Stimulated activated CD8-positive, alpha-beta memory T cell treated with anti-CD3 and anti-CD28 coated beads, Interleukin-7, amount 100 ng/mL, for 24 hours (primary cell): ENCODE measurements at places on chromosomes 6 and 20.

DNA sequence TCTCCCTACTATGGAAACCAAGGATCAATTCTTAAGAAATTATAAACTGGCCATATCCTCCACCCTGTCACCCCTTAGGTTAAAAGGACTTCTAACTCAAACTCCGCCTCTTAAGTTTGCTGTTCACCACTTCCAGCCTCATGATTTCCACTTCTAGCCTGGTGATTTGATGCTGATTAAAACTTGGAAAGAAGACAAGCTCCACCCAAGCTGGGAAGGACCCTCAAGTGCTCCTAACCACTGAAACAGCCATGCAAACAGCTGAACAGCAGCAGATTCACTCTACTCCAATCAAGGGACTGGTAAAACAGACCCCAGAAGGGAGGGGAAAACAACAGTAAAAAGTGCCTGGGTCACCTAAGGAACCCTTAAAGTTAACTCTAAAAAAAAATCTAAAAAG is 10.3 kb downstream of the LCA5 start:
- no peak for DNase-seq

- no peak for DNase-seq
Measured at GRCh38 chr6:170117111-170117972, 173.5 kb downstream of the DLL1 start.

GRCh38 chr6:26554447-26554696 is 16.2 kb downstream of the HMGN4 start:
- no peak for DNase-seq

DNA sequence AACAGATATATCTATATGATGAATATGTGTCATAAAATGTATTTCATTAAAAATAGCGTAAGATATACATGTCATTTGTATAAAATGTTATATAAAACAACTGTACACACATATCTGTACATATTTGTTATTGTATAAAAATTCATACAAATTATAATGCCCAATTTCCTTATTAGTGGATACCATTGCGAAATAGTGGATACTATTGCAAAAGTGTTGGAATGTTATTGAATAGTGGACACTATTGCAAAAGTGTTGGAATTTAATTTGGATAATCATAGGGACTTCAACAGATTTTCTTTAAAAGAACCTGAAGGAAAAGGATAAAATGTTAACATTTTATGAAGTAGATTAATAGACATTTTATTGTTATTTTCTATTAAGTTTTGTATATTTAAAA is 487.4 kb downstream of the HAO1 start:
- DNase-seq = no peak

DNA sequence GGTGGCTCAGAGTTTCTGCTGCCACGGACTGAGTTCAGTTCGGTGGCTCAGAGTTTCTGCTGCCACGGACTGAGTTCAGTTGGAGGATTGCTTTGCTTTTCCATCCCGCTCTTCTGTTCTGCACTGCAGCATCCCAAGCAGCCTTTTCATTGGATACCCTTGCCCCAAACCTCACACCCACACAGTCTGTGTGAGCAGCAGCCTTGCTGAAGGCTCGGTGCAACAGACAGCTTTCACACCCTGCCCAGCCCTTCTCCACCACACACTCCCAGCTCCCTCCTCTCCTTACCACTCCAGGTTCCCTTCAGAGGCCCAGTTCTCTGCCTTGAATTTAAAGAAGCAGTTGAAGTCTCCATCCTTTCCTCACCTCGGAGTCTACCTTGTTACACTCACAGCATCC is 52.5 kb upstream of the CHD6 start:
- DNase-seq = no peak

DNA sequence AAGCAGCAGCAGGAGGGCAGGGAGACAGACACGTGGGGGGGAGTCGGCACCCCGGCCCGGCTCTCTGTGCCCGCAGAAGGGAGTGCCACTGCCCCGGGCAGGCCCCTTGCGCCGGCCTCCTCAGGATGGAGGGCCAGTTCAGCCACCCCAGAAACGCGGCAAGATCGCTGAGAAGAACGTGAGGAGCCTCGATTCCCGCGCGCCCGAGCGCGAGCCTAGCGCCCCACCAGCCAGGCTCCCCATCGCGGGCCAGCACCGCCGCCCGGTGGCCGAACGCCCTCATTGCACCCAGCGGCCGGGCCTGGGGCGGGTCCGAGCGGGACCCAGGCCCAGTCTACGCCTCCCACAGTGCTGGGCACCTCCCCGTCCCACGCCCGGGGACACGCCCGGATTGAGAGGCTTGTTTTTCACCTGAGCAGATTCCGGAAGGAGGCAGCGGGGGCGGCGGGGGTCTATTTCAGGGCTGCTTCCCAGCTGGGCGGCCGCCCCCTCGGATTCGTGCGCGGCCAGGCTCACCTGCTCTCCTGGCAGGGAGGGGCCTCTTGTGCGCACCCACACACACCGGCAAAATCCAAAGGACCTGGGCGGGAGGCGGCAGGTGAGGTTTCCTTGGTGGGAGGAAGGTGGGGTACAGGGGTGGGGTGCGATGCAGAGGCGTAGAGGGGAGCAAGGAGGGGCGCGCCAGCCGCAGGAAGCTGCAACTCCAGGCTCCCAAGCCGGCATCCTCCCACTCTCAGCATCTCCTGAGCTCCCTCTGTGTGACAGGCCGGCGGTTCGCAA is 9.0 kb upstream of the GRM4 start:
- DNase-seq = peak; percentile 40

DNA sequence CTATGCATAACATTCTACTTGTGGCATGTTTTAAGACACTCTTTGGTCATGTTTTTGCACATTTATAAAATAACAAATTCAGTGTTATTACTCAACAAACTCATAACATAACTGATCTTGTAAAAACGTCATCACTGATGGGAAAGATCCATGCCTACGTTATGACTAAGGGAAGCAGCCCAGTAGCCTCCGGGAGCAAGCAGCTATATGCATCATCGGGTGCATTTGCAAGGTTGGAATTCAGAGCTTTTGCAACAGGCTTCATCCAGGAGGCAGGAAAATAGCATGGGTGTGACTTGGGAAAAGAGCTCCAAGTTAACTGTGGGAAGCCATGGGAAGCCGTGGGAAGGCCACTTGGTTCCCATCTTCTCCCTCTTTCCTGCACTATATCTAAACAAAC is 271.6 kb upstream of the SGK1 start:
- no peak for DNase-seq

- DNase-seq = no peak
Measured at GRCh38 chr6:107763946-107764345, 60.2 kb downstream of the SCML4 start.

- no peak for DNase-seq
Measured at GRCh38 chr20:17129089-17129488, 97.8 kb upstream of the PCSK2 start.

- no peak for DNase-seq
Measured at GRCh38 chr20:61699495-61700374, 365.9 kb downstream of the TAF4 start.

- no peak for DNase-seq
Measured at GRCh38 chr6:90502381-90502780, 84.5 kb downstream of the MAP3K7 start.

- no peak for DNase-seq
Measured at GRCh38 chr6:129730477-129731165, 20.6 kb upstream of the ARHGAP18 start.

DNA sequence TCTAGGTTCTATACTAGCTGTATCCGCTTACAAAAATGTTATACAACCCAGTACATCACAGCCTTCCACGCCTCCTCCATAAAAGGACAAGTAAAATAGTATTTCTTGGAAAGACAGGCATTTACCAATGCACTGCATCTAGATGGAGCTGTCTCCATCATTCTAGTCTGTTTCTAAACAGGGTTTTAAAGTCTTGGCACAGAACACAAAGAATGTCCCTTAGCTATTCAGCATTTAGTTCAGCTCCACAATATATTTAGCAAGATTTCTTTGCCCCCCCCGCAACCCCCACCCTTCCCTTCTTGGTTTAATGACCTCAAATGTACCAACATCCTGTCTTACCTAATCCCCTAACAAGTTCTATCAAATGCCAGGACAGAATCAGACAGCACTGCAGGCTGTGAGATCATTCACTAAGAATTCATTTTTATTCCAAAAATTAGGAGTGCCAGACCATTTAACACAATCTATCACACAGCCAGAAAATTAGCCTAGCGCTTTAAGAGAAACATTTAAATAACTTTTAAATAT is 198.6 kb downstream of the BACH2 start:
- no peak for DNase-seq

- no peak for DNase-seq
Measured at GRCh38 chr6:6771964-6772363, 183.4 kb downstream of the LY86 start.

- no peak for DNase-seq
Measured at GRCh38 chr6:46715141-46715540, 20.0 kb downstream of the PLA2G7 start.

- DNase-seq = no peak
Measured at GRCh38 chr6:79334674-79335073, 100.2 kb upstream of the HMGN3 start.

DNA sequence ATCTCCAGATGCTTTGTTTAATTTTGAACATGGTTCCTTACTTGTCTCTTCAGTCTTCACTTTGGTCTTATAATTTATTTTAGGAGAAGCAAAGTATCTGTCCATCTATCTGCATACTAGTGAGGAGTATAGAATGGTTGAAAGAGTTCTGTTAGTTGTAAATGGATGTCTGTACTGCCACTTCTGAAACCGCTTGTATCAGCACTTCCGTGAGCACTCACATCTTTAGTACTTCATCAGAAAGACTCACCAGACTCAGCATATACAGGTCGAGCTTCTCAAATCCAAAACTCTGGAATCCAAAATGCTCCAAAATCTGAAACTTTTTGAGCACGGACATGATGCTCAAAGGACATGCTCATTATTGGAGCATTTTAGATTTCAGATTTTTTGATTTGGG is 142.0 kb upstream of the GLP1R start:
- DNase-seq = no peak

GRCh38 chr6:31730631-31731086 is 1.6 kb upstream of the DDAH2 start:
- no peak for DNase-seq

DNA sequence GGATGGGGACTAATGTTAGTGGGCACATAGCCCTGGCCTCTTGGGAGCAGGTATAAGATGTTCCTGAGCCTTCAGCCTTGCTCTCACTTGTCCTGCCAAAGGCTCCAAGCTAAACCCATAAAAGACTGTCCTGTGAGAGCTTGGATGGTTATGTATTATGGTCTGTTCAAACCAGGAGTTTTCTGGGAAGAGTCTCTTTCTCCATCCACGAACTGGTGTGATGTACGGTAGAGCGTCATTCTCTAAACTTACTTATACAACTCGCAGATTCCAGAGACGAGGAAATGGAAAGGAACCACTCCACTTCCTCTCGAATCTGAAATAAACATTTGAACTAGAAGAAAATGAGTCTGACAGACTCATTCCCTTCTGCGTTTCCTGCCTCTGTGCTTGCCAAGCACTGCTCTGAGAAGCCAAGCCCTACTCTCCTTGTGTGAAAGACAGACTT is 5.3 kb downstream of the SOBP start:
- no peak for DNase-seq

DNA sequence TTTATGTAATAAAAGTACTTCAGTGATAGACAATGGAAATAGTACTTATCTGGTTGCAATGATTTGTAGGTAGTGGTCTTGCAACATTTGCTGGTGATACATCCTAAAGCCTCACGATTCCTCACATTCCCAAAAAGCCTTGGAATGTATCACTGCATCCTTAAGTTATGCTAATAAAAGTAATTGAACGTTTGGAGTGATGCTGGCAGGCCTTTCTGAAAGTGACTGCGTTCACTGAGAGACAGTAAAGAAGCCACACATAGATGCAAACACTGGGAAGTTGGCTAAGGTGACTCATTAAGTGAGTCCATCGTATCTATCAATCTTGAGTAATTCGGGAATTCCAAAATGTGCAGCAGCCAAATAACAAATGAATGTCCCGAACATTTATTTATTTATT is 444.1 kb upstream of the SOX4 start:
- no peak for DNase-seq

- DNase-seq = no peak
Measured at GRCh38 chr6:138814179-138814834, 18.4 kb downstream of the ECT2L start.

- no peak for DNase-seq
Measured at GRCh38 chr20:17638835-17639407, 43.1 kb downstream of the RRBP1 start.

- DNase-seq = no peak
Measured at GRCh38 chr20:48790473-48791003, 37.3 kb downstream of the PREX1 start.

- no peak for DNase-seq
Measured at GRCh38 chr6:53309059-53309900, 39.5 kb downstream of the ELOVL5 start.

GRCh38 chr6:163313566-163313965 is 101.0 kb upstream of the QKI start:
- no peak for DNase-seq

- DNase-seq = no peak
Measured at GRCh38 chr6:15893556-15894253, 230.9 kb upstream of the DTNBP1 start.

GRCh38 chr6:113901482-113901881 is 44.3 kb downstream of the MARCKS start:
- DNase-seq = no peak

- no peak for DNase-seq
Measured at GRCh38 chr6:151069641-151070040, 170.1 kb upstream of the AKAP12 start.

DNA sequence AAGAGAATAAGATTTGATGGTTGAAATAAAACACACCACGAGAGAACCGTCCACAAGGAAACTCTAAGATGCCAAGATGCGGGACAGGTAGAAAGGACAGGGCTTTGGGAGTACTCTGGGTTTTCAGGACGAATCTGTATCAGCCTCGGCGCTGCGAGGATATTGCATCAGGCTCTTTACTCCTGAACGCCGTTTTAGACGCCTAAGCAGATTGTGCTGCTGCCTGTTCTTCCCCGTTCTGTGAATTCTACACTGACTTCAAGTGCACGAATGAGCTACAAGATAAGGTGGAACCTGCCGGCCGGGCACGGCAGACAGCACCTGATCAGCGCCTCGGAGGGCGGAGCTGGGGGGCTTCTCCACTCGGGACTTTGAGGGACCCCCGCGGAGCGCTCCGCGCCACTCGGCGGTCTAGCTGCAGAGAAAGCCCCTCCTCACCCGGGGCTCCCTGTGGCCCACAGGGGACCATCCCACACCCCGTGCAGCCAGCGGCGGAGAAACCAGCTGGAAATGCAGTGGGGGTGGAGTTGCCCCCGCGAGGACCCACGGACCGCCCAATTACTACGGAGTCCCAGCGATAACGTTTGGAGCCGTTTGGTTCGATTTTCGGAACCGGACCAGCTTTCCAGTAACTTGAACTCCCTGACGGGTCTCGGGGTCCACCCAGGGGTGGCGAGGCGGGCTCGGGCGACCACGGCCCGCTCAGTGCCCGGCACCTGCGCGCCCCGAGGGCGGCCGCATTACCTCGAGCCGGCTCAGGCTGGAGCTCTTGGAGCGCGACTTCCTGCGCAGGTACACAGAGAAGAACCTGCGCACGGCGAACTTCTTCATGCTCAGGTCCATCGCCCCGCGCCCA is 646 bp downstream of the RPS6KA2 start:
- no peak for DNase-seq

GRCh38 chr20:51597389-51598231 is 55.1 kb upstream of the NFATC2 start:
- DNase-seq = no peak

- DNase-seq = no peak
Measured at GRCh38 chr20:20303742-20304141, 64.2 kb upstream of the INSM1 start.

- DNase-seq = no peak
Measured at GRCh38 chr6:137403443-137403842, 90.8 kb downstream of the OLIG3 start.

GRCh38 chr6:77883851-77884250 is 231.0 kb downstream of the MEI4 start:
- DNase-seq = no peak
